ENCODE measurements at places on chromosomes 11 and 22. TPM values are rescaled to one million over a fixed set of nuclear protein-coding genes. Genes with fewer than 3 reads are reported as not detected.
A peak's percentile ranks its signal among the peaks of the same experiment; 100 is the strongest.

The RTN4R gene
- 13.5 TPM for polyA plus RNA-seq

DNA sequence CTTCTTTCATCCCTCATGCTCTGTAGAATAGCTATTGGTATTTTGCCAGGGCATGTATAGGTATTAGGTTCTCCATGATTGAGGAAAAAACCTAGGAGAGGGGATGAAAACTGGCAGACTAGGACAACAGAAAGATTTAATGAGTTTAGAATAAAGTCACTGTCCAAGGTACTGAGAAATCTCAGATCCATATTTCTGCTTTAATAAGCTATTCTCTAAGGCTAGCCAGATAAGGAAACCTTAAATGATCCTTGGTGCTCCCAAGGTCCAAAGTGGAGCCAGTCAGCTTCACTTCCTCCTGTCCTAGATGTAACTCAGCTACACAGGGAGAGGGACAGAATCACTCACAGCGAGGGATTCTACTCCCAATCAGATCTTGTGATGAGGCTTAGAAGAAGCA is 13.7 kb upstream of the CSNK2A3 start:
- peak; percentile 45 for DNase-seq

The MPZL2 gene
- polyA plus RNA-seq: 2.8 TPM

GRCh38 chr22:30262917-30263741 is 3.5 kb downstream of the OSM start:
- peak; percentile 76 for DNase-seq
